A375 (cell line): ENCODE measurements at places on chromosomes 1 and 21. TPM values are rescaled to one million over a fixed set of nuclear protein-coding genes. Genes with fewer than 3 reads are reported as not detected.

Gene TEKT2
- 0.45 TPM in 1 of 2 replicates, not detected in the other for total RNA-seq

Gene ESPN
- 12.2 and 15.3 TPM in 2 replicates for total RNA-seq

Gene ATP6V1G3
- total RNA-seq = not detected in 2 replicates

Gene AQP10
- total RNA-seq = not detected in 2 replicates

Gene LIN28A
- total RNA-seq = not detected in 2 replicates

Gene ASTN1
- 1.7 and 3.0 TPM in 2 replicates for total RNA-seq

Gene CD52
- total RNA-seq = 0.41 TPM in 1 of 2 replicates, not detected in the other

Gene CFHR5
- total RNA-seq = not detected in 2 replicates

Gene KIAA1614
- total RNA-seq = 0.08 and 0.15 TPM in 2 replicates

Gene TFF2
- total RNA-seq = 2.3 and 2.8 TPM in 2 replicates

Gene AMIGO1
- total RNA-seq = 3.0 and 3.7 TPM in 2 replicates
